ENCODE measurements at places on chromosomes 12 and 14.

- DNase-seq: peak; percentile 29
These were observed 24.8 kb upstream of the YY1 start for GRCh38 chr14:100213956-100214769.

DNA sequence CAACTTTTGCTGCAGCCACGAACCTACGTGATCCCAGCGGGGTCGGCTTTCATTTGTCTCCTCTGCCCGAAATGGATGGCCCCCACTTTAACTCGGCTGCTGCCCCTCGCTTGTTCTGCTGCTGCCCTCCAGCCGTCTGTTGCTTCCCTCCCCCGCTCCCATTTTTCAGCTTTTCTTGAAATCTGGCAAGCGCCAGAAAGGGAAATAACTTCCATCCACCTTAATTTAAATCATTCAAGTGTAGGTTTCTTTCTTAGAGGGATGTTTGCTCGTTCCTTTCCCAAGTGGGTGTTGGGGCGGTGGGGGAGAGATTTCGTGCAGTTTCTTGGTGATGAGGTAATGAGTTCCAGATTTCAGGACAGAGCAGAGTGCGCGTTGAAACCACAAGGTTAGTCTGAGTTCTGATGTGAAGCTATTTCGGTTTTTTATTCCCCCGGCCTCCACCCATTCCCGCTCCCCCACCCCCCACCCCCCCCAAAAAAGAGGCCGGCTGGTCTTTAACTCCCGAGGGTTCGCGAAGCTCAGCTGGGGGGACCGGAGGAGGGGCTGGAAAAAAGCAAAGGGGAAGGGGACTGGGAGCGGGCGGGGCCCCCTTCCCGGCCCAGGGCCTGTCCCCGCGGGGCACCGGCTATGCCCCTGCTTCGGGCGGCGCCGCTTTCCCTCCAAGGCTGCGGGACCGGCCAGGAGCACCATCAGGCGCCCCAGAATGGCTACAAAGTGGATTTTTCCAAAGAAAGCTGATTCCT lies 2.2 kb upstream of the ZFP36L1 start:
- peak; percentile 72 for DNase-seq

DNA sequence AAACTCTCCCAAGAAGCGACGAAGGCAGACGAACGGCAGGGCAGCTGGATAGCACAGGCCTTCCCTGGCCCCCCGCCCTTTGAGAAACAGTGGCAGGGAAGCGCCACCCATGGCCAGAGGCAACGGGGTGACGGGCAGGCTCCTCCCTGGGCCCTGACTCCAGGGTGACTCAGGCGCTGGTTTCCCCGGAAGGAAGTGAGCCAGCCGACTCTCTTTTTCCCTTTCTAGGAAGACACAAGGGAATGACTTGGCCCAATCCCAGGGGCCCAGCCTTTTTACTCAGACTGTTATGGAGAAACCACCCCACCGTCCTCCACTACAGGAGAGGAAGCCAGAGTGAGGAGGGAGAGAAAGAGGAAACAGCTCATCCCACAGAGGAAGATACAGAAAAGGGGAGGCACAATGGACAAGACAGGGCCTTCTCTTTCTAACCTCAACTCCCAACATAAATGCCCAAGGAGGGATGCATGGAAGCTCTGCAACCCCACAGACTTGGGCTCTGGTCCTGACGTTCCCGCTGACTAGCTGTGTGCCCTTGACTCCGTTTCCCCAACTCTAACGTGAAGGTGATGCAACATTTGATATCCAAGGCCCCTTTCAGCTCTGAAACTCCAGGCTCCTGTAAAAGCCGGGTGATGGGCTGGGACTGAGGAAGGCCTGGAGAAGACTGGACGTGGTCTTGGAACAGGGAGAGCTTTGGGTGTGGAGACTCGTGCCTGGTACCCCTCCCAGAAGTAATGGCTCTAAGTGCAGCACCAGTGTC lies 27.9 kb downstream of the ACTN1 start:
- peak; percentile 88 for DNase-seq

DNA sequence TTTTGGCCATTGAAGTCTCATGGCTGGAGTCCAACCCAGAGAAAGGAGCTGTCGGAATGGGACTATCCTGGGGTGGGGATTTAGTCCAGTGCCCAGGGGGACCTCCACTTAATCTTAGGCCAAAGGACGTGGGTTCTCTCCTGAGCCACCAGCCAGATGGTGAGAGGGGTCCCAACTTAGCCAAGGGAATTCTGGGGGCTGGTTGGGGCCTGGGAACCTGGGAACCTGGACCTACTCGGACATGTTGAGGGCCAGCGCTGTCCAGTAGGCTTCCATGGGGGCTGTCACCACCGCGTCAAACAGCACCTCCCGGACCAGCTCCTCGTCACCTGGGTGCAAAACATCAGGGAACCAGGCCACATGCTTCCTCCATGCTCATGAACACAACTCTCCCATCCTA lies 33.4 kb downstream of the LRTM2 start:
- no peak for DNase-seq

DNA sequence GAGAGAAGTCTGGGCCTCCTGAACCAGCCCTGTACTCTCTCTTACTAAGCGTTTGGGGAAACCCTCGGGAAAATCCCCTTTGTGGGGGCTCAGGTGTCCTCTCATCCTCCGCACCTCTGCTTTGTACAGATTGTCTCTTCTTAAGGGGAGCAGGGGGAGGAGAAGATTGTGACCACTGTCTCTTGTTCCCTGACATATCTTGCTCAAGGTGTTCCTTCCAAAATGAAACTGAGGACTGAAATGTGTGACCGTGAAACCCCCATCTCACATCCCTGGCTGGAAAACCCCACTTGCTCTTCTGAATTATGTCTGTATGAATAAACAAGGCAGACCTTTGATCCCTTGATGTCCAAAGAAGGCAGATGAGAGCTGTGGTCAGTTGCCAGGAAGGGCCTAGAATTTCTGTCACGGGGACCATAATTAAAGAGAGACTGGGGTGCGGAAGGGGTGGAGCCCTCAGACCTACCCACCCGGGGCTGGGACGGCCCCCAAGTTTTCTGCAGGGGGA lies 369.8 kb downstream of the AACS start:
- no peak for DNase-seq

- DNase-seq: no peak
These were observed 55.5 kb downstream of the CALM1 start for GRCh38 chr14:90452366-90452765.

GRCh38 chr12:67523538-67523937 lies 125.0 kb upstream of the DYRK2 start:
- no peak for DNase-seq

DNA sequence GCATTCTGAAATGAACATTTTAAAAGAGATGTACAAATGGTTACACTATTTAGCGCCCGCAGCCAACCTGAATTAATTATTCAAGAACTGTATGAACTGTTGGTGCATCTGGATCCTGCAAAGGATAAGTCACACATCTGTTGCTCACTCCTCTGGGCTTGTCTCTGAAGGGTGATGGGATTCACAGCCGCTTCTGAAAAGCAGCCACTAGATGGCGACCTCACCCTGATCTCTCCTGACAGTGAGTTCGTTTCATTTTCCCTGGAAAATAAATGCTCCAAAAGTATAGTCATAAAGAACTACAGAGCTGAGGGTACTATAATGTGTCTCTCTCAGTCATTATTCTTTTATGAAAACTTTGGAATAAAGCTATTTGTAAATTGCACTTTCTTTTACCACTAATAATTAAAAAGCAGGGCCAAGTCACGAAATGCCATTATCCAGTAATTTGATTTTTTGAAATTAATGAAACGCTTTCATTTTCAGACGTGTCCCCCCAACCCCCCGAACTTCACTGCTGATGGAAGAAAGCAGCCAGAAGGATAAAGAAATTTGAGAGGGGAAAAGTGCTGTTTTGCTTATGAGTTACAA lies 789.6 kb downstream of the NRXN3 start:
- peak; percentile 21 for DNase-seq

- no peak for DNase-seq
These were observed 30.1 kb upstream of the PNMA1 start for GRCh38 chr14:73744175-73744867.

DNA sequence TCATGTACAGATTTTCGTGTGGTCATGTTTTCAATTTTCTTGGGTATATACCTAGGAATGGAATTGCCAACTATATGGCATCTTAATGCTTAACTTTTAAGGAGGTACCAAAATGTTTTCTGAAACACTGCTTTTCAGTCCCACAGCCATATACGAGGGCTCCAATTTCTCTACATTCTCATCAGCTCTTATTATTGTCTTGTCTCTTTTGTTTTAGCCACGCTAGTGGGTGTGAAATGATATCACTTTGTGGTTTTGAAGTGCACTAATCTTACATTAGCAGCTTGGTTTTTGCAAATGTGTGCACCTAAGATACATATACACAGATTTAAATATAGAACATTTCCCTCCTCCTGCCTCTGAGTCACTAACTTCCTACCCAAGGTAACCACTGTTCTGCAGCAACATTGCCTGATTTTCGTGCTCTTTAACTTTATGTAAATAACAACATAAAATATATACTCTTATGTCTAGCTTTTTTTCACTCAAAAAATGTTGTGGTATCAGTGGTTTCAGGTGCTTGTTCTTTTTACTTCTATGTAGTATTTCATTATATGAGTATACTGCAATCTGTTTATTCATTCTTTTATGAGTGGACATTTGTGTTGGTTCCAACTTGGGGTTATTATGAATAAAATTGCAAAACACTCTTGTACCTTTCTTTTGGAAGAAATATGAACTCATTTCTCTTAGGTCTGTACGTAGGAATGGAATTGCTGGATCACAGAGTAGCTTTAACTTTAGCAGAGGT lies 73.1 kb downstream of the ZFP36L1 start:
- no peak for DNase-seq

- peak; percentile 44 for DNase-seq
These were observed 453.1 kb downstream of the TMEM121 start for GRCh38 chr14:105979446-105979845.

GRCh38 chr14:68627868-68628604 lies 164.8 kb downstream of the ZFP36L1 start:
- no peak for DNase-seq

DNA sequence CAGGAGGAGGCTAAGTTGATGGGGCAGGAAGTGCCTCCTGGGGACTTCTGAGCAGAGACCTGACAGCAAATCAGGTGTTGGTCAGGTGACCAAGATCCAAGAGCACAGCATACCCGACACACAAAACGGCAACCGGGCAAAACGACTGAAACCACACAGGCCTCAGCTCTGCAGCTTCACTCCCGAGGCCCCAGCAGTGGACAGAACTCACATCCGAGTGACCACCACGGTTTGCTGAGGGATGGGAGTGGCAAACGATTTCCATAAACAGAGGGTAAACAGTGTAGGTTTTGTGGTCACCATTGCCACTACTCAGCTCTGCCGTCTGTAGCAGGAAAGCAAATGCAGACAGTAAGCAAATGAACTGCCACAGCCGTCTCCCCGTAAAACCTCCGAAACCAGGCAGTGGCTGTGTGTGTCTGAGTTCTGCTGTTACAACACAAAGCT lies 14.4 kb downstream of the CHFR start:
- no peak for DNase-seq

DNA sequence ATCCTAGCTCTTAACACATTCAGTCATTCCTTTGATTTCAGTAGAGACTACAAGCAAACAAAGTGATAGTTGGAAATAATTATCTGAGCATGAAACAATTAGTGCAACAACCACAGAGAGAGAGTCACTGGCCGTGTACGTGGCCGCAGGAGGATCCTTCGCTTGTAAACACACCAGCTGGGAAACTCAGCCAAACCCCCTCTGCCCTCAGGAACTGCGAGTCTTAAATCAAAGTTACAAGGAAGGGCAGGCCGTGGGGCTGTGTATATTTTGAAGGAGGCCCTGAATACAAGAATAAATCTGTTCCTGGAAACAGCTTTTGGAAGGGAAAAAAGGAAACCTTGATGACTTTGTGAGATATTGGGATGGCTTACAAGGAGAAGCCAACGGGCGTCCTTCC lies 164.5 kb downstream of the ANO2 start:
- no peak for DNase-seq

GRCh38 chr14:50622978-50623377 lies 45.1 kb downstream of the SAV1 start:
- no peak for DNase-seq

GRCh38 chr12:49902399-49903350 lies 1.0 kb downstream of the FAIM2 start:
- no peak for DNase-seq

DNA sequence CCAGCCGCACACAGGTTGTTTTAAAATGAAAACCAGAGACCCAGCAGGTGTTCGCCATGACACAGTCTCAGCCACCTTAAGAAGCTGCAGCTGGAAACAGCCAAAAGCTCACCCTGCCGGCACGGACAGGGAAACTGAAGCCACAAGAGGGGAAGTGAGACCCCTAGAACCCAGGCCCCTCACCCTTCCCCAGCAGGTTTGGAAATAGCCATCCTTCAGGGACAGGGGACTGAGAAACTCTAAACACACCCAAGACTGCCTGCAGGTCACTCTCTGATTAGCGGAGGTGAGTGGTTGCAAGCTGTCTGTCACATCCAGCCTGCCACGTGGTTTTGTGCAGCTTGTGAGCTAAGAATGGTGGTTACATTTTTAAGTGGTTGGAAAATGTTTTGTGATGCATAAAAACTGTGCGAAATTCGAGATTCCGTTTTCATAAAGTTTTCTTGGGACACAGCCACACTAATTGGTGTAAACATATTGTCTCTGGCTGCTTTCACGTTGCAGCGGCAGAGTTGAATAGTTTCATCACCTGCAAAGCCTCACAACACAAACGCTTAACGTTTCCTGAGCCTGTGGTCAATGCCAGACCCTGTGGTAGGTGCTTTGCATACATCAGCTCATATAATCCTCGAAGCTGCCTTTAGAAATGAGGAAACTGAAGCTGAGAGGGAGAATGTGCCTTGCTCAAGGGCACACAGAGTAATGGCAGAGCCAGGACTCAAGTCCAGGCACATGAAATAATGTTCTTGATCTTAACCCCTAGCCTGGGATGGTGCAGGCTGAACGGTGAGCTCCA lies 1.7 kb upstream of the SELPLG start:
- DNase-seq: no peak

GRCh38 chr14:96299441-96299840 lies 43.4 kb downstream of the BDKRB1 start:
- no peak for DNase-seq

- DNase-seq: no peak
These were observed 100.2 kb downstream of the STAB2 start for GRCh38 chr12:103687253-103687652.

GRCh38 chr12:95674631-95675030 lies 115.9 kb downstream of the NTN4 start:
- DNase-seq: no peak

GRCh38 chr14:71117839-71118743 lies 210.8 kb downstream of the PCNX1 start:
- peak; percentile 11 for DNase-seq

- DNase-seq: no peak
These were observed 723.3 kb upstream of the FLRT2 start for GRCh38 chr14:84806622-84807021.

GRCh38 chr14:102949801-102950451 lies 27.5 kb downstream of the AMN start:
- no peak for DNase-seq

- no peak for DNase-seq
These were observed 85.3 kb upstream of the OVCH1 start for GRCh38 chr12:29582677-29583272.

DNA sequence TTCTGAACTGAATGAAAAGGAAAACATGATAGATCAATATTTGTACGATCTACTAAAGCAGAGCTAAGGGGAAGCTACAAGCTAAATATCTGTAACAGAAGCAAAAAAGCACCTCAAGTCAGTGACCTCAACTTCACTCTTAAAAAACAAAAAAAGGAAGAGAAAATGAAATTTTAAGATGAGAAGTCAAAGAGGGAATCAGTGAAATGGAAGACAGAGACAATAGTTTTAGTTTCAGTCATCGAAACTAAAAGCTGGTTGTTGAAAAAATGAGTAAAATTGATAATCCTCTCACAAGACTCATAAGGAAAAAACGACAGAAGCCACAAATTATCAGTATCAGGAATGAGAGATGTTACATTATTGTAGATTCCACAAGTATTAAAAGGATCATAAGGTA lies 11.9 kb upstream of the SLC2A13 start:
- DNase-seq: no peak
